Type B pancreatic cell (in vitro differentiated cells): ENCODE measurements at places on chromosomes 3 and 15. TPM values are rescaled to one million over a fixed set of nuclear protein-coding genes. Genes with fewer than 3 reads are reported as not detected.
A peak's percentile ranks its signal among the peaks of the same experiment; 100 is the strongest.

Gene LTF
- not detected in 2 replicates for total RNA-seq

DNA sequence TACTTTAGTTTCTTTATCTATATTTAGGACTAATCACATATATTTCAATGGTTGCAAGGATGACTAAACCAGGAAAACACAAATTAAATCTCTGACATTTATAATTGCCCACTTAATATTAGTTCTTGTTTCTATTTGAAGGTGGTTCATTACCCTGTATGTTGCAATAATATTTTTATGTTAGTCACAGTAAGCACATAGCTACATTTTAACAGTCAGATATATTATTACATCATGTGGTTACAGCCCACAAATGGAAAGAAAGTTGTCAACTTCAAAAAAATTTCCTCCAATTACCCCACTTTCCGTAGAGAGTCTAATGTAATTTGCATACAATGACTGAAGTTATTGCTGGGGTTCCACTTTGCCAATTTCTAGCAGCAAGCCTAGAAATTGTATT is 114.6 kb downstream of the TUSC7 start:
- DNase-seq, result no peak

Gene BOC
- total RNA-seq, result 36.7 and 219 TPM in 2 replicates

- no peak for DNase-seq
Observed at GRCh38 chr3:128439226-128439625, 27.5 kb downstream of the DNAJB8 start.

GRCh38 chr3:177110386-177110785 is 86.9 kb downstream of the TBL1XR1 start:
- DNase-seq, result no peak

DNA sequence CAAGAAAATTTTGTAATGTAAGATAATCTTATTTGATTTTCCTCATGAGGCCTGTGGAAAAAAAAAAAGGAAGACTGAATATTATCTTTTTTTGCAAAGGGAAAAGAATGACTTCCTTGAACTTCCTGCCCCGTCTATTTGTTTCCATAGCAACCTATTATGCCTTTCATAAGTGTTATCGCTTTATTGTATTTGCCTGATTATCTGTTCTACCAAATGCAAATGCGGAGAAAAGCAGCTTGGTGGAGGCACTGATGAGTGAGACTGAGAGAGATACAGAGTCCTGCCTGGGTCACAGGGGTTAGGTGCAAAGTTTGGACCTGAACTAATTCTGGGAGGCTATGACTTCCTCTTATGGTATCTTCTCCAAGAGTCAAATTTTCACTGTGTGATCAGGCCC is 334.0 kb upstream of the KCNMB2 start:
- DNase-seq, result no peak

Gene CCR9
- total RNA-seq, result not detected in 2 replicates

DNA sequence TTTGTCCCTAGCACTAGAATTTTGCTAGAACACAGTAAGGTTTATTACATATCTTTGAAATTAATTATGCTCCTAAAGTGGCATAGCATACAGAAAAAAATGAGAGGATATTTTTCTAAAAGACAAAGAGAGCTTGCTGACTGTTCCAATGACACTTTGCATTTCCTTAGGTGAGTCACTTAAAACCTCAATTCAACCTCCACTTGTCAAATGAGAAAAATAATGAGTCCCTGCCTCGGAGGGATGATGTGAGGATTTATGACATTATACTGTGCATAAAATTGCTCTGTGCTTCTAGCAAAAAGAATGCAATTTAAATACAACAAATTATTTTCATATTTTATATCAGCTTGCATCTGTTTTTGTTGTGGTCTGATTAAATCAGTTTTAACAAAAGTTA is 1417.0 kb upstream of the ALCAM start:
- no peak for DNase-seq

DNA sequence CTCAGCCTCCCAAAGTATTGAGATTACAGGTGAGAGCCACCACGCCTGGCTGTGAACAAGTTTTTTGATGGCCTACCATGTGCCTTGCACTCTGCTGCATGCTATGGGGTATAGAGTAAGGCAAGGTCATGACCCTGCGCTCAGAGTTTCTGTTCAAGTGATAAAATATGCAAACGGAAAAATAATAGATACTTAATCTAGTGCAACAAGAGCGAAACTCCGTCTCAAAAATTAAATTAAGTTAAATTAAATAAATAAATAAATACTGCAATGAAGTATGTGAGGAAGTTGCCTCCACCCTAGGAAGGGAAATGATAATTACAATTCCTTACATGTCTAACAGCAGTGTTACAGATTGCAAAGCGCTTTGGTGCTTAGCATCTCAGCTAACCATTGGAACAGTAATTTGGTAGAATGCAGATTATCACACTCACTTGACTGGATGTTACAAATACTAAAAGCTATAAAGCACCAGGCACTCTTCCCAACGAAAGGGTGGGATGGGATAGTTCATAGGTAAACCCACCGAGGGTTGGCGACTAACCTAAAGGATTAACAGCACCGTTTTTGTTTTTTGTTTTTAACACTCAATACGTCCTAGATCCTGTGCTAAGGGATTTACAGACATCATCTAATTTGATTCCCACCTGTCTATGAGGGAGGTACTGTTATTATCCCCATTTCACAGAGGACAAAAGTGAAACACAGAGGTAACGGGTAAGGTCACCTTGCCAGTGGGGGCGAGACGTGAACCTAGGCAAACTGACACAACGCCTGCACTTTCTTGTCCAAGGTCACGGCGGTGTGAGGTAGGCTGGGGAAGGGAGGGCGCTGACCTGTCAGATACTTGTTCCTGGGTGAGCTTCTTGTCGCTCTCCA is 793 bp upstream of the FANCD2 start:
- no peak for DNase-seq

Gene HCN4
- total RNA-seq, result 3.8 and 6.6 TPM in 2 replicates

DNA sequence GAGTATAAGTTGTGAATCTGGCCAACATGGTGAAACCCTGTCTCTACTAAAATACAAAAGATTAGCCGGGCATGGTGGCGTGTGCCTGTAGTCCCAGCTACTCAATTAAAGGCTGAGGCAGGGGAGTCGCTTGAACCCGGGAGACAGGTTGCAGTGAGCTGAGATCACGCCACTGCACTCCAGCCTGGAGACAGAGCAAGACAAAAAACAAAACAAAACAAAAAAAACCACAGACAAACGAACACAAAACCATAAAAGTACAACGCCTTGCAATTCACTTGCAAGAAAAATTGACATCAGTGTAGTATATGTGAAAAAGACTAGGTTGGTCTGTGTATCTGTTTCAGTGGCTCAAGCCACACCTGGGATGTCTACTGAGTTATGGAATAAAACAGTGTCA is 29.9 kb upstream of the CCDC80 start:
- no peak for DNase-seq

Gene CD200
- total RNA-seq, result 11.9 and 20.1 TPM in 2 replicates

Gene GOLGA8Q
- total RNA-seq, result 0.89 TPM in 1 of 2 replicates, not detected in the other

DNA sequence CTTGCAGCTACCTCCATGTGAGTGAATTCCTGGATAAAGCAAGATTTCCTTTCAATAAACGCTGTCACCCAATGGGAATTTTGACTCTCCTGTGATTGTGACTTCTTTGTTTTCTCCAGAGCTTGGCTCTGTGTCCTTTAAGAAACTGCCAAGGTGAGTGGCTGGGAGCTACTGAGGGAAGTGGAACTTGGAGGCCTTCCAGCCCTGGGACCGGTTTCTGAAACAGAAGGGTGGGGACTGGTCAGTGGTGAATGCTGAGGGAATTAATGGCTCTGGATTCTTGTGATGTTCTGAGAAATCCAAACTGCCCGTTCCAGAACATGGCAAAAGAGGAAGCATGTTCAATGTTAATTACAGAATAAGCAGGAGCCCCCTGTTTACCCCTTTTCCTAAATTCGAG is 41.1 kb upstream of the MYZAP start:
- no peak for DNase-seq

DNA sequence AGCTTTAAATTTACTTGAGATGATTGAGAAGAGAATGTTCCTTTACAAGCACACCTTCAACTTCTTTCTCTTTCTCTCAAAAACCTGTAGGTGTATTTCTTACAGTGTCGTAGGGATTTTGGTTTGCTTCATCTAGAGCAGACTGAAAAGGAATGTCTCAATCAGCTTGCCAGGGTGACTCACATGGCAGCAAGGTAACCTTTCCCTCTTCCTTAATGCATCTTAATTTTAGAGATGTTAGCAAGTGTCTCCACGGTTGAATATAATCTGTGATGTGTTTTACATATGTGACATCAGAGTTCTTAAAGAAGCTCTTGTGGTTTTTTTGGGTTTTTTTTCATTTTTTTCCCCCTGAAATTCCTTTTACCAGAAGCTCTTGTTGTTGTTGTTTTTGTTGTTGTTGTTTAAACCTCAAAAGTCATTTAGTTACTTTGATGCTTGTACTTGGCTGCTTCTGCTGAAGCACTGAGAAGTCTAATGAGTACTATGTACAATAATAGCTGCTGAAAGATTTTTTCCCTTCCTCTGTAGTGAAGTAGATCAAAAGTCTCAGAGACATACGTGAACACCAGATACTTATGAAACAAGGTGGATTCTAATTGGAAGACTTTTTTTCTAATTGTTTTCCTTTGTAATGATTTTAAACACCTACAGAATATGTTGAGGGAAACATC is 83.1 kb downstream of the RETNLB start:
- no peak for DNase-seq

Gene A4GNT
- 0.34 TPM in 1 of 2 replicates, not detected in the other for total RNA-seq

DNA sequence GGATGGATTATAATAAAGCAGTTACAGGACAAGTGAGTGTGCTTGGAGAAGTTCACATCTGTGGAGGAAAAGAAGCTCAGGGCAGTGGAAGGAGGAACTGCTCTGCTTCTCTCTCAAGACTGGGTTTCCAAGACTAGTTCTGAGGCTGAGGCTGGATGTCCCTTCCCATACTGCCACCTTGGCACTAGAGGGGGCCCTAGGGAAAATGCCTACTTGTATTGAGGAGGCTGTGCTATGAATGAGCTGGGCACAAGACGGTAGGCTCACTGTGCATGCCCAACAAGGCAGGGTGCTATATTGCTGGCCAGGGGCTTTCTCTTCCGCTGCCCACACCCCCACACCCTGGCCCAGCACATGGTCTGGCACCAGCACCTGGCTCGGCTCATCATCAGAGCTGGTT is 65.2 kb downstream of the SLCO2A1 start:
- DNase-seq, result no peak

- DNase-seq, result no peak
Observed at GRCh38 chr3:32216172-32216783, 22.2 kb upstream of the CMTM8 start.

- peak; percentile 22 for DNase-seq
Observed at GRCh38 chr3:72214066-72214951, 429.4 kb upstream of the PROK2 start.

- no peak for DNase-seq
Observed at GRCh38 chr3:106945435-106945834, 431.8 kb upstream of the CCDC54 start.

- no peak for DNase-seq
Observed at GRCh38 chr3:123695731-123696640, 111.1 kb upstream of the HACD2 start.

DNA sequence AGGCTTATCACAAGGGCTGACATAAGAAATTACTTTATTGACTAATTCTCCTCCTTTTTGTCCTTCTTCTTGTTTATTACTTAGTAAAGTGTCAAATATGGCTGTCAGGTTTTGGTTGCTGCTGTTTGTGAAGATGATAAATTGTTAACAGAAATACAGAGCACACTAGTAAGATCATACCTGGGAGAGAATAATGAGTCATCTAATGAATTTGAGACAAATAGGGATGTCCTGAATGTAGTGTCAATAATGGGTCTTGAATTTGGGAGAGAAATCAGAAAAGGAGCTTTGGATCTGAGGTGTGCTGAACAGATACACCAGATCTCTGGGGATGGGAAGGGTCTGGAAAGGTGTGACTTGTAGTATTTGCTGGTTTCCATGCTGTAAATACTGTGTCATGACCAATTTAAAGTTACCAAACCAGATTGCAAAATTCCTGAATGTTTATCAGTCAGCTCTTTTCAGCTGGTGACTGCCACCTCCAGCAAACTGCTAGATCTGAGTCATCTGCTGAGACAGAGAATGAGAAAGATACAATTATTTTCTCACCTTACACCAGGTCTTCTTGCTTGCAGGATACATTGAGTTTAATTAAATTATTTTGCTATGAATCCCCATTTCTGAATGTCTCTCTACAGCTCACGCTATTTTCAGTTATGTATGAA is 76.7 kb upstream of the SATB1 start:
- DNase-seq, result no peak

Gene EIF1B
- total RNA-seq, result 55.2 and 81.8 TPM in 2 replicates

Gene OR5H2
- not detected in 2 replicates for total RNA-seq

GRCh38 chr3:32109256-32109655 is 2.8 kb downstream of the GPD1L start:
- DNase-seq, result no peak

Gene GOLGA6L10
- 2.7 and 6.3 TPM in 2 replicates for total RNA-seq

Gene ISL2
- 1.2 and 4.5 TPM in 2 replicates for total RNA-seq

- no peak for DNase-seq
Observed at GRCh38 chr3:120393243-120393642, 44.1 kb upstream of the LRRC58 start.

Gene ENTPD3
- total RNA-seq, result 2.5 and 2.7 TPM in 2 replicates

DNA sequence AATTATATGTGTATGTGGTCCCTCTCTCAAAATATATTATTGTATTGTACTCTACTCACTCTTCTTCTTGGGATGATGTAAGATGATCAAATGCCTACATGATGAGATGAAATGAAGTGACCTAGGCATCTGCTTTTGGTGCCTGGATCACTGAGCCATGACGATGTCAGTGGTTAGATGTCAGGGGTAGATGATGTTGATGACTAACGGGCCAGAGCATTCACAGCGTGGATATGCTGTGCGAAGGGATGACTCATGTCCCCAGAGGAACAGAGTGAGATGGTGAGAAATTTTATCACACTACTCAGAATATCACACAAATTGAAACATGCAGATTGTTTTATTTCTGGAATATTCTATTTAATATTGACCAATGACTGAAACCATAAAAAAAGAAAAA is 233.9 kb upstream of the CADM2 start:
- DNase-seq, result no peak

- DNase-seq, result no peak
Observed at GRCh38 chr3:56754741-56755417, 46.9 kb downstream of the ARHGEF3 start.

DNA sequence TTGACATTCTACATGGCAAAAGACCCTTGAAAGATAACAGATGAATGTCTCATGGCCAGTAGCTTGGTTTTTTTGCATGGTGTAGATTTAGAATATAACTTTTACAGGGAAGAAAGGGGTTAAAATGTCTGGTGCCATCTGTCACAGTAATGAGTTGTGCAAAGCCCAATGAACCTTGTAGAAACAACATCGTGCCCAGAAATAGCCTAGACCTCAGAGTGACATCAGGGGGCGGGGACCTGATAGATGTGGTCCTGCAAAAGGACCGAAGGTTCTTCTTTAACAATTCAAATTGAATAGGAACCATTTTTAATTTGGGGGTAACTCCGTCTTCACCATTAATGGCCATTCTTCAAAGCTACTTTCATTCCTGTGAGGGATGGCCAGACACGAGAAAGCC is 254.1 kb upstream of the CTDSPL start:
- no peak for DNase-seq

- no peak for DNase-seq
Observed at GRCh38 chr15:71136159-71136783, 21.0 kb downstream of the THSD4 start.
